Psoas muscle (tissue), 8 donors: ENCODE measurements at places on chromosomes 2 and 18. TPM values are rescaled to one million over a fixed set of nuclear protein-coding genes. Genes with fewer than 3 reads are reported as not detected.
A peak's percentile ranks its signal among the peaks of the same experiment; 100 is the strongest.

FAM161A gene
- 0.72 TPM for polyA plus RNA-seq

SRD5A2 gene
- 0.16 TPM for polyA plus RNA-seq

DSG4 gene
- not detected for polyA plus RNA-seq

SERPINB4 gene
- polyA plus RNA-seq = not detected

RAB6D gene
- 0.01 TPM for polyA plus RNA-seq

GCA gene
- polyA plus RNA-seq = 2.4 TPM

DSEL gene
- polyA plus RNA-seq = 0.82 TPM

DPP4 gene
- polyA plus RNA-seq = 0.25 TPM

DNA sequence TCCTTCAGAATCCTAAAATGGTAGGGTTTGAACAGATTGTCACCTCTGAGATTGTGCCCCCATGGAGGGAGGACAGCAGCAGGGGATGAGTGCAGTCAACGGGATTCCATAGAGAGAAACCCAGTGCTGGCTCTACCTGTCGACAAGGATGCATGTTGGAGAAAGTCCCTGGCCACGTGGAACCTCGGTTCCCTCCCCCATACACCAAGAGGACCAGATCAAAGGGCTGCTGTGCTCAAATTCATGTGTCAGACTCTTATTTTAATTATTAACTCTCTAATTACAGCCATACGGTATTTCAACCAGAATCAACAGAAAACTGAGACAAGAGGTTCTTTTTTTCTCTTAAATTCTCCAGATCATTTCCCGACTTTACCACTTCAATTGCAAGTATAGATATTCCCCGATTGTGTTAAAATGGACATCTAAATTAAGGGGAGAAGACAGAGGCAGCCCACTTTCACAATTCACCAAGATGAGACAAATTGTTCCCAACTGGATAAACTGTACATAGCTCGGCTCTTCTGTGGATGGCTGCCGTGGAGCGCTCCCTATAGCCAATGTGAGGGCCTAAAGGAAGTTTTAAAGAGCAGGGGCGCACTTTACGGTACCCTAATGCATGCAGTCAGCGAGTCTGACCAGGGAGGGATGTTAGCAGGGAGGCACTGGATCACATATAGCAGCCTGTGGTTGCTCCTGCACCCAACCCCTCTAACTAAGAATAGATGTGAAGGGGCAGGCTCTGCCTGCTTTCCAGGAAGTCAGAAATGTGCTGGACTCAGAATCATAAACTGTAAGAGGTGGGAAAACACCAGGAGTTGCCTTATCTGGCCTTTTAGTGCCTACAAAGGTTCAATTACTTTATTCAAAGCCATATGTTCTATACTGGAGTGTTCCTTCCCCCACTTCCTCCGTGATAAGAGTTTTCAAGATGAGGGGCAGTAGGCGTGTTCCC lies 123.1 kb downstream of the CACNB4 start:
- H3K27me3 ChIP-seq = no peaks in the 10 kb centered on the region
- no peak for DNase-seq
- H3K4me1 ChIP-seq = no peaks in the 10 kb centered on the region
- H3K36me3 ChIP-seq = no peaks in the 10 kb centered on the region

GRCh38 chr2:238345297-238345968 lies 25.1 kb downstream of the TRAF3IP1 start:
- peaks cover 13% of the 10 kb centered on the region for H3K4me1 ChIP-seq
- H3K4me3 ChIP-seq = no peak overlapping the region
- H3K36me3 ChIP-seq = peaks cover 35% of the 10 kb centered on the region
- no peaks in the 10 kb centered on the region for H3K27me3 ChIP-seq

DNA sequence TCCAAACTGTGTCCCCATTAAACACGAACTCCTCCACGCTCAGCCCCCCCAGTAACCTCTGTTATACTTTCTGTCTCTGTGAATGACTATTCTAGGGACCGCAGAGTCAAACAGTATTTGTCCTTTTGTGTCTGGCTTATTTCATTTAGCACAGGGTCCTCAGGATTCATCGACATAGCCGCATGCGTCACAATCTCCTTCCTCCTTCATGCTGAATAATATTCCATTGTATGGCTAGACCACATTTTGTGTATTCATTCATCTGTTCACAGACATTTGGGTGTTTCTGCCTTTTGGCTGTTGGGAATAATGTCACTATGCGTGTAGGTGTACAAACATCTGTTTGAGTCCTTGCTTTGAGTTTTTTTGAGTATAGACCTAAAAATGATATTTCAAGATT lies 80.9 kb downstream of the SH3RF3 start:
- H3K36me3 ChIP-seq = no peaks in the 10 kb centered on the region
- peak overlapping the region; percentile 9 for H3K27ac ChIP-seq
- H3K27me3 ChIP-seq = no peaks in the 10 kb centered on the region
- DNase-seq = no peak

DNA sequence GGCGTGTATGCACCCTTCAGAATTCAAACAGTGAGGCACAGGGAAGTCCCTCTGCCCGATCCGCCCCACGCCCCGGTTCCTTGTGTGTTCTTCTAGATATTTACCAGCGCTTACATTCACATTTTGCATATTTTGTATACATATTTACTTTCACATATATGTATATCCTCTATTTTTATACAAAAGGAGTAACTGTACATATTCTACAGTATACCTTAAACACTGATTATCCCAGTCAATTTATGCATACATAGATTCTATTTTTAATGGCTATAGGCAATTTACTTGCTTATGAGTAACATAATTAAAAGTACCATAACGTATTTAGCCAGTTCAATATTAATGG lies 307 bp upstream of the DUSP11 start:
- H3K36me3 ChIP-seq = peaks cover 28% of the 10 kb centered on the region
- no peaks in the 10 kb centered on the region for H3K27me3 ChIP-seq
- H3K27ac ChIP-seq = peak overlapping the region; percentile 89
- peaks cover 5% of the 10 kb centered on the region for H3K4me1 ChIP-seq
- DNase-seq = no peak
- H3K4me3 ChIP-seq = peak overlapping the region; percentile 78

DNA sequence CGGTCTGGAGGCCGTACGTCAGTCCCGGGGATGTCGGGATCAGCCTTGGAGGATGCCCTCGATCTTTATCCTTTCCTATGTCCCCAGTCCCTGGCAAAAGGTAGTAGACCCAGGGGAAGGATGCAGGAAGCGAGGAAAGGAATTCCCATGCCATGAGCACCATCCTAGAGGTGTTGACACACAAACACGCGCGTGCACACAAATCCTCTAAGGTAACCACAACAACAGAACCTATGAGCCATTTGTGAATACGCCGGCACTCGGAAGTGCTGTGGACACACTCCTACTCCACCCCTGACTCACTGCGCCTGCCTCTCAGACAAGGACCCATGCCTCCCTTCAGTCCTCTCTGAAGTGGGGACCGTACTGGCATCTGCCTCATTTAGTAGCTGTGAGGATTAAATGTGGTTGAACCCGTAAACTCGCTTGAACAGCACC lies 11.3 kb upstream of the MLPH start:
- peak; percentile 42 for DNase-seq
- H3K4me3 ChIP-seq = peak overlapping the region; percentile 90
- peaks cover 18% of the 10 kb centered on the region for H3K4me1 ChIP-seq
- H3K27ac ChIP-seq = peak overlapping the region; percentile 90

DNA sequence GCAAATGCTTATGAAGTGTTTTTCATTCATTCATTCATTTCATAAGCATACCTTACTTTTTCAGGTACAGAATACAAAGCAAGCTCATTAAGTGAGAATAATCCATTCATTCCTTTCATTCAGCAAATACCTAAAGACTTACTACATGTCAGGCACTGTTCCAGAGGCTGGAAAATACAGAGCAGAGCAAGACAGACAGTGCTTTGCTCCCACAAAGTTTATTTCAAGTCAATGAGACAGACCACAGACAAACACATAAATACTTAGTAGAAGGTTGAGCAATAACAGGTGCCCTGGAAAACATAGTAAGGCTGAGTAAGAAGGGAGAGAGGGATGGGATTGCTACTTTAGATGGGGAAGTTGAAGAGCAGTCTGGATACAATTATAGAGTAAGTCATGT lies 309.8 kb downstream of the C1D start:
- no peak overlapping the region for H3K27ac ChIP-seq
- H3K27me3 ChIP-seq = no peaks in the 10 kb centered on the region
- H3K4me1 ChIP-seq = no peaks in the 10 kb centered on the region
- DNase-seq = no peak
- H3K4me3 ChIP-seq = no peak overlapping the region
- no peaks in the 10 kb centered on the region for H3K36me3 ChIP-seq

DNA sequence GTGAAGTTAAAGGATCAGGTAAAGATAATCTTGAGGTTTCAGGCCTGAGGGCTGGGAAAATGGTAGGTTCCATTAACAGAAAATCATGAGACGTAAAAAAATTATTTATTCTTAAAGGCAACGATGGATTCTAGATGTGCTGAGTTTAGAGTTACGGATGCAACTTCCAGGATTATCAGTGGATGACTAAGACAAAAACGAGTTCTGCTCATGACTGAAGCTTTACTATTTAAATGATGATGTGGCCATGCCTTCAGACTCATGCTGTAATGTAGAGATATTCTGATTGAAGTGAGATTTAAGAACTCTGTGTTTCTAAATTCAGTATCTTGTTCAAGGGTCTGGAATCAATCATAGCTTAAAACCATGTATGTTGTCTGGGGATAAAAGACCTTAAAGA lies 5.0 kb downstream of the TMEM237 start:
- no peaks in the 10 kb centered on the region for H3K27me3 ChIP-seq
- H3K4me3 ChIP-seq = no peak overlapping the region
- no peak for DNase-seq

DNA sequence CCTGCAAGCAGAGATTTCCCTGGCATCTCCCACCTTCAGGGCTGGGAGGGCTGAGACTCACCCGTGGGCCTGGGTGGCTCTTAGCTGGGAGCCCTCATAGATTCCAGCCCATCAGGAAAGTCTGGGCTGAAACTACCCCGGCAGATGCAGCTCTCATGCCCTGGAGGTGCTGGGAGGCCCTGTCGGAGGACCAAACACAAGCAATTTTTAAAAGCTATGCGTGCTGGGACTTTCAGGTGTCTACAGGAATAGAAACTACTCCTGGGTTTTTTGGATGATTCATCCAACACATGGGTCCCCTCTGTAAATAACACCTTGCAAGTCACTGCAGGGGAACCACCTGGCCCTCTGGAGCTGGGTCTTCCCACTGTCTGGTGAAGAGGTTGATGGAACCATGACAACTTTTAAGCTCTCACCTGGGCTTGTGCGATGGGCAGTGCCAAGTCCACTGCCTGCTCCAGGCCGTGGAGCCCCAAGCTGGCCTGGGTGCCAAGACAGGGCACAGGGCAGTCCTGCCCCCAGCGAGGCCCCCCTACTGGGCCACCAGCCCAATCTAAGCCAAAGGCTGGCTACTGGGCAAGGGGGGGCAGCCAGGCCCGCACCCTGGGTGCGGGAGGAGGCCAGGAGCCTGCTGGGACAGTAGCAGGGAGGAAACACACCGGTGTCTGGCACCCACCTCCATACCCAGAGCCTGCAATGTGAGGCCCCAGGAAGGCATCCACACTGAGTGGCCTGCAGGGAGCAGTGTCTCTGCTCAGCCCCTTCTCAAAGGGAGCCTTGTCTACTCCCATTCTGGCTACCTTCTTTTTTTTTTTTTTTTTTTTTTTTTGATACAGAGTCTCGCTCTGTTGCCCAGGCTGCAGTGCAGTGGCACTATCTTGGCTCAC lies 1.1 kb upstream of the GPR55 start:
- no peak overlapping the region for H3K27ac ChIP-seq
- H3K27me3 ChIP-seq = no peaks in the 10 kb centered on the region
- no peak for DNase-seq
- H3K4me3 ChIP-seq = no peak overlapping the region
- no peaks in the 10 kb centered on the region for H3K36me3 ChIP-seq

DNA sequence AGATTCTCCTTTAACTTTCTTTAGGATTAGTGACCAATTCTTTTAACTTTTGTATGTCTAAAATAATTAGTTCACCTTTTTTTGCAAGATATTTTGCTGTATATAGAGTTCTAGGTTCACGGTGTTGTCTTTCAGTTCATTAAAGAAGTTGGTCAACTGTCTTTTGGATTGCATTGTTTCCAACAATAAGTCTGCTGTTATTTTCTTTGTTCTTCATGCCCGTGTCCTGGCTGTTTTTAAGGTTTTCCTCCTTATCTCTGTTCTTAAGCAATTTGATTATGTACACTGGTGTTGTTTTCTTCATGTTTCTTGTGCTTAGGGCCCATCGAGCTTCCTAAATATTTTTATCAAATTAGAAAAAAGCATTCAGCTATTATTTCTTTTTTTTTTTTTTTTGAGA lies 54.4 kb downstream of the LBH start:
- H3K4me3 ChIP-seq = no peak overlapping the region
- no peak for DNase-seq
- no peak overlapping the region for H3K27ac ChIP-seq

- no peaks in the 10 kb centered on the region for H3K27me3 ChIP-seq
- no peak overlapping the region for H3K4me3 ChIP-seq
- no peak overlapping the region for H3K27ac ChIP-seq
- DNase-seq = no peak
- peaks cover 38% of the 10 kb centered on the region for H3K36me3 ChIP-seq
These were observed 19.3 kb downstream of the STK25 start for GRCh38 chr2:241489088-241489487.

- H3K4me3 ChIP-seq = no peak overlapping the region
- H3K27ac ChIP-seq = no peak overlapping the region
- no peak for DNase-seq
- no peaks in the 10 kb centered on the region for H3K27me3 ChIP-seq
These were observed 179.7 kb downstream of the HAUS1 start for GRCh38 chr18:46283895-46284295.

GRCh38 chr2:217505303-217505702 lies 497.5 kb downstream of the TNS1 start:
- H3K4me1 ChIP-seq = no peaks in the 10 kb centered on the region
- no peak overlapping the region for H3K27ac ChIP-seq
- no peak overlapping the region for H3K4me3 ChIP-seq
- no peaks in the 10 kb centered on the region for H3K36me3 ChIP-seq

GRCh38 chr2:189347540-189347939 lies 93.7 kb upstream of the WDR75 start:
- H3K27me3 ChIP-seq = no peaks in the 10 kb centered on the region
- H3K36me3 ChIP-seq = no peaks in the 10 kb centered on the region
- H3K4me1 ChIP-seq = peaks cover 8% of the 10 kb centered on the region
- peak overlapping the region; percentile 60 for H3K27ac ChIP-seq
- no peak for DNase-seq
- no peak overlapping the region for H3K4me3 ChIP-seq

- no peak for DNase-seq
- no peak overlapping the region for H3K4me3 ChIP-seq
- H3K4me1 ChIP-seq = peaks cover 6% of the 10 kb centered on the region
- no peaks in the 10 kb centered on the region for H3K27me3 ChIP-seq
These were observed 65.1 kb upstream of the AFF3 start for GRCh38 chr2:100207411-100207885.

DNA sequence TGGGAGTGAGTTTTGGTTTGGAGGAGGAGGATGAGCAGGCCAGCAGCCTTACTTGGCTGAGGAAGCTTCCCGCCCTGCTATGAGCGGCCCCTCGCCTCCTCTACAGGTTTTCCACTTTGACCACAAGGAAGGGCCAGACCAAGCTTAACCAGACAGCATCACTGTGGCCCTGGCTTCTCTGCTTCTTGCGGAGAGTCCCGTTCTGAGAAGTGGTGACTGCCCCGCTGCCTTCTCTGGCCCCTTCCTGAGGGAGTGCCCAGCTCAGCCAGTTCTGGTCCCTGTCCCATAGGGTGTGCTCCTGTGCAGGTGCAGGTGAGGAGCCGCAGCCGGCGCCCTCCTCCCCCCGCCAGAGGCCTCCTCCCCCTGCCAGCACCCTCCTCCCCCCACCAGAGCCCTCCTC lies 101.0 kb downstream of the FAM210A start:
- H3K36me3 ChIP-seq = no peaks in the 10 kb centered on the region
- no peak overlapping the region for H3K27ac ChIP-seq
- H3K4me3 ChIP-seq = no peak overlapping the region
- no peaks in the 10 kb centered on the region for H3K4me1 ChIP-seq
- H3K27me3 ChIP-seq = no peaks in the 10 kb centered on the region
- no peak for DNase-seq

- H3K4me3 ChIP-seq = no peak overlapping the region
- no peaks in the 10 kb centered on the region for H3K4me1 ChIP-seq
- DNase-seq = no peak
- no peaks in the 10 kb centered on the region for H3K27me3 ChIP-seq
- H3K27ac ChIP-seq = no peak overlapping the region
These were observed 403.0 kb downstream of the NBAS start for GRCh38 chr2:15158100-15158499.
